ENCODE measurements at places on chromosomes 12 and 14.
A peak's percentile ranks its signal among the peaks of the same experiment; 100 is the strongest.

DNA sequence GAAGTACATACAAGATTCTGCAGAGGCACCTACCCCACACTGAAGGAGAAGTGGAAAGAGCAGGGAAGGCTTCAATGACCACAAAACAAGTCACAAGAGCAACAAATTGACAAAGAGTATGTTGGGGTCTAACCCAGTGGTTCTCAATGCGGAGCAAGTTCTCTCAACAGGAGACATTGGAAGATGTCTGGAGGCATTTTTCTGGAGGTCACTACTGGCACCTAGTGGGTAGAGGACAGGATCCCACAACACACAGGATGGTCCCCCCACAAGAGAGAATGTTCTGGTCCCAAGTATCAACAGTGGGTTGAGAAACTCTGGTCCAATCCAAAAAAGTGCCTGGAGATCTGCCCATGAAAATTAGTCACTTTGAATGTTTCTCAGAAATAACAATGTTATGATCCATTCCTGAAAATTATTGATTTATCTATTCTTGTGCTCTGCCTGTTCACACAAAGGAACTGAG lies 3.4 kb downstream of the SSH1 start:
- no peak for DNase-seq

GRCh38 chr12:18586581-18586980 lies 151.2 kb downstream of the PLCZ1 start:
- no peak for DNase-seq

- DNase-seq: no peak
These were observed 111.1 kb downstream of the STAB2 start for GRCh38 chr12:103697971-103698751.

DNA sequence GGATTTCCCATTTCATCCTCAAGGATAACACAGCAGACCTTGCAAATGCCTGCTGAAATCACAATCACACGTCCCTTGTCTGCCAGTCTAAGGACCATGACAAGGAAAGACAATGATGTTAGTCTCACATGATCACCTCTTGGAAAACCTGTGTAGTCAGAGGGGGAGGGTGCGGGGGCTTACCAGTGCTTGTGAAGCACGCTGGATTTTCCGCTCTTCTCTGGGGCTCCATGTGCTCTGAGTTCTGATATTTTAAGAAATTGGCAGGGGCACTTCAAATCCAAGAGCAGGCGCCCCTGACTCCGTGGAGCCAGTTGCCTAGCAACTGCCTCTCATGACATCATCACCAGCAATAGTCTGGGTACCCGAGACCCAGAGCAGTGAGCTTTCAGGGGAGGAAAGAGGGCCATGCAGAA lies 200.9 kb upstream of the C14orf180 start:
- no peak for DNase-seq

GRCh38 chr14:57085801-57086200 lies 182.9 kb downstream of the EXOC5 start:
- DNase-seq: no peak

GRCh38 chr12:20523658-20524057 lies 155.3 kb downstream of the PDE3A start:
- no peak for DNase-seq

- DNase-seq: no peak
These were observed 21.5 kb downstream of the ANAPC5 start for GRCh38 chr12:121330692-121331091.

DNA sequence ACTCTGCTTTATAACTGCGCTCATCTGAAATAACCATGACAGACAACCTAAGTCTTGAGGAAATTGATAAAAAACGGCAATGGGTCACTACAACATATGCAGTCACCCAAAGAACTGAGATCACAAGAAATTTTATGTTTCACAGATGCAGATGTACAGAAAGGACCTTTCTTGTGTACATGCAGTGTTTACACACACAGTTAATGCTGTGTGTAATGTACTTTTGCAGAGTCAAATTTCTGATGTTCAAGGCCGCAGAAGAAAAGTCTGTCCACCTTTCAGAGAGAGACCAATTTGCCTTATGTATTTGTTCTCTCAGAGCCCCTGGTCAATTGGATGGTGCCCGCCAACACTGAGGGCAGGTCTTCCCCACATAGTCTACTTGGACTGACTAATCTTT lies 23.0 kb upstream of the TBK1 start:
- DNase-seq: no peak

- no peak for DNase-seq
These were observed 4.0 kb downstream of the MYH7 start for GRCh38 chr14:23431486-23431885.

DNA sequence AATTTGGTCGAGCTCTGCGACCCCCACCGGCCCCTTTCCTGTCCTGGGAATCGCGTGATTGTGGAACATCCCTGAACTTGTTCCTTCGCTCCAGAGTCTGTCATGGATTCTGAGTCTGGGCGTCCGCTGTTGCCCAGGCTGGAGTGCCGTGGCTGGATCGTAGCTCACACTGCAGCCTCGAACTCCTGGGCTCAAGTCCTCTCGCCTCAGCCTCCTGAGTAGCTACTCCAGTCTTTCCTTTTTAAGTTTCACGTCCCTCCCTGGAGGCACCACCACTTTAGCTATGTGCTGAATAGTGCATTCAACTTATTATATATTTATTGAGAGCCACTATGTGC lies 698 bp downstream of the ACOT6 start:
- no peak for DNase-seq

- DNase-seq: no peak
These were observed at the start of gene JPH4 for GRCh38 chr14:23578560-23579310. Gene JPH4 (minus strand): TSS chr14:23578790. CDS start chr14:23577453, 1,337 bp downstream.

DNA sequence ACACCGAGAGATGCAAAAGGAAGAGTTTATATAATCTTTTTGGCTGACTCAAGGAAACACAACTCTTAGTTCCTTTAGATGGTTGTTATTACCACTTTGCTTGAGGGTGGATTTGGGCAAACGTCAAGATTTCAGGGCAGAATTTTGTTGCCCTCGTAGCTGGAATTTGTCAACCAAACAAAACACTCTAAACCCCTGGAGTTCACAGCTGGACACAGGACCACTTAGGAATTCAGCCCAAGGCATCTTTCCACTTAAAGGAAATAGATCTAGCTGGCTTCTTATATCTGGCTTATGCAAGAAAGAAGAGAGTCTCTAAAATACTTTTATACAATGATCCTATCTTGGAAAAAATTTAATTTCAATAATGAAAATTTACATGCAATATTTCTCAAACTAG lies 237.8 kb upstream of the LRIG3 start:
- DNase-seq: no peak

GRCh38 chr12:89781946-89782550 lies 73.4 kb upstream of the ATP2B1 start:
- no peak for DNase-seq

DNA sequence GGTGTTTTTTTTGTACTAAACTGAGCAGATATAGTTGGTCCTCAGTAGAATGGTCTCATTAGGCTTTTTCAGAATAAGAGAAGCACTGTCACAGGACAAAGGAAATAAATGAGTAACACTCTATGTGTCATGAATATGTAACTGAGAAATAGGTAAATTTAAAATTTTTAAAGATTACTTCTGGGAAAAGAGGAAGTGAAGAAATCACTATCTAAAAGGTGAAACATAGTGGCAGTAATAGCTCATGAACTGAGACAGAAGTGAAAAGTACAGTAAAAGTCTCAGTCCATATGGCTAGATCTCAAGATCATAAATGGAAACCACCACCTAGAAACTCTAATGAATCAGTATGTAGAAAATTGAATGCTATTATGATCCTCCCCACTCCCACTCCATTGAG lies 89.3 kb upstream of the TTC7B start:
- peak; percentile 2 for DNase-seq

- DNase-seq: no peak
These were observed 109.1 kb downstream of the C12orf50 start for GRCh38 chr12:87920139-87920538.
